ENCODE measurements at places on chromosomes 3 and 15.
A peak's percentile ranks its signal among the peaks of the same experiment; 100 is the strongest.

GRCh38 chr3:138740072-138740471 lies 94.7 kb downstream of the PIK3CB start:
- DNase-seq = no peak

GRCh38 chr3:193805448-193805847 lies 212.4 kb downstream of the OPA1 start:
- DNase-seq = no peak

DNA sequence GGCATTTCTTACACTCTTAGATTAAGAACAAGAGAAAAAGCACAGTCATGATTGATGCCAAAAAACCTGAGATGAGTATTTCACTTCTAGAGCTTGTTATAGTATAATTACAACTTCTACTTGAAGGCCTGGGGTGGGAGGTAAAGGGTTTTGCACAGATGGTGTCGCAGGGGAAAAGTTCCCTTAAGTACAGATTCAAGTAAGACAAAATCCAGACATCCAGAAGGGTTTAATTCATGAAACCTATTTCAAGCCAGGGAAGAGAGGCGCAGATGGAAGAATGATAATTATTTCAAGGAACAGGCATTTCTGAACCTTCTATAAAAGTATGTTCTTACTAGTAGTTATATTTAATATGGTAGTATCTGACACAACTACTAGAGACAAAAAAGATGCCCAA lies 70.6 kb downstream of the TM4SF4 start:
- DNase-seq = no peak

- DNase-seq = no peak
Measured at GRCh38 chr3:155676252-155676981, 68.5 kb downstream of the PLCH1 start.

- DNase-seq = no peak
Measured at GRCh38 chr15:80414546-80415357, 10.6 kb downstream of the ARNT2 start.

DNA sequence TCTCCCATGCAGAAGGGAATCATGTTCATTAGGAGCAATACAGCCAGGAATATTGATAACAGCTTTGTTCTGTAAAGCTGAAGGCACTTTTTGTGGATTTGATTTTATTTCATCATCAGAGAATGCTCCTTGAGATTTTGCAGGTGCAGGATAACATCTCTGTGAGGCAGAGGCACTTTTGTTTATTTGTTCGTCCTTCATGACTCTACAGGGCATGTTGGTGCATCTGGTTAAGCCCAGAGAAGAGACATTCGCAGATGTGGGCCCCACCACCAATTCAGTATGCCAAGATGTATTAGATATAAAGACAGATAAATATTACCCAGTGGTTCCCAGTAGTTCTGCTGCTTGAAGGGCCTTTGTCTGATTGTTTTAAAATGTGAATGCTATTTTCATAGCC lies 368.1 kb upstream of the SEMA6D start:
- no peak for DNase-seq

- no peak for DNase-seq
Measured at GRCh38 chr3:174884776-174885568, 25.8 kb downstream of the NAALADL2 start.

GRCh38 chr3:130490241-130490640 lies 26.7 kb upstream of the COL6A6 start:
- no peak for DNase-seq

- DNase-seq = no peak
Measured at GRCh38 chr3:73449774-73450173, 175.0 kb downstream of the PDZRN3 start.

- DNase-seq = no peak
Measured at GRCh38 chr3:169454060-169454317, 209.5 kb downstream of the MECOM start.

- DNase-seq = peak; percentile 30
Measured at GRCh38 chr3:88031642-88032077, 27.1 kb downstream of the CGGBP1 start.

DNA sequence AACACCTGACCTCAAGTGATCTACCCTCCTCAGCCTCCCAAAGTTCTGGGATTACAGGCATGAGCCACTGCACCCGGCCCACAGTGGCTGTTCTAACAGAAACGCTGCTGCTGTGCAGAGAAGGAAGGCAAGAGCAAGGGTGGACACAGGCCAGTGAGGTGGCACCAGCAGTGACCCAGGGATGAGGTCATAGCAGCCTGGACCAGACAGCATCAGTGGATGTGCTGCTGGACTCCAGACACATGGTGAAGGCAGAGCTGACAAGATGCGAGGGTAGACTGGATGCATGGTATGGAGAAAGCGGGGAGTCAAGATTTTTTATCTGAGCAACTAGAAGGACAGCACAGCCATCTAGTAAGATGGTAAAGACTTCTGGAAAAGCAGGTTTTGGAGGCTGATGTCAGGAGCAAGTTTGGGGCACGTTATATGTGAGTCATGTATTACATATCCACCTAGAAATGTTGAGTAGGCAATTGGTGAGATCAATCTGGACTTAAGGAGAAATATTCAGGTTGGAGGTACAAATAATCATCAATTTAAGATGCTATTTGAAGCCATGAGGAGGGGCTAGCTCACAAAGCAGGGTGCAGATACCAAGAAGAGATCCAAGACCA lies 22.1 kb upstream of the TJP1 start:
- DNase-seq = no peak

GRCh38 chr15:86493884-86494283 lies 414.2 kb downstream of the AGBL1 start:
- DNase-seq = no peak

DNA sequence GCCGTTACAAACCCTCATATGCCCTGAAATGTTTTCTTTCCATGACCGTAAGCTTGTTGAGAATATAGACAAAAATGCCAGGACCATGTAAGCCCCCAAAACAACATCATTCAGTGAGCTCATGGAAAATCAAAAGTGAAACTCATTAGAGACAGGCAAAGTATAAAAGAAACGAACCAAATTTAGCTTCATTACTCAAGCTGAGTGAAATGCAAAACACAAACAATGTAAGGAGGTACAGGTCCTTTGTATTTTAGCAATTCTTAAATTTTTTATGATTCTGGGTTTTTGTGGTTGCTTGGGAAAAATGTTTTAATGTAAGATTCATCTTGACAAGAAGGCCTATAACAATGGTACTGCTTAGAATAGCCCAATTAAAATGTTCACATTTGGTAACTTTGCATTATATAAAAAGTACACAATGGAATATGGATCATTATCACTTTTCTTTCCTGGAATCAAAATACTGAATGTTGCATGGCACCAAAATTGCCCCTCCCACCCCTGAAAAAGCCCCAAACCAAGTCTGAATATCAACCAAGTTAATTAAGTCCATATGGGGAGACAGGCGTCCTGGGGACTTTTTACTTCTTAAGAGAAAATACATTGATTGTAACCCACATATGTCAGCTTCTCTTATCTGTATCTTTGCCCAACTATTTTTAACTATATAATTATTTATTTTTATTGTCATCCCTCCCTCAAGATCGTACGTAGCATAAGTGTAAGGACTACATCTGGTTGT lies 247.7 kb upstream of the CDIN1 start:
- DNase-seq = no peak

DNA sequence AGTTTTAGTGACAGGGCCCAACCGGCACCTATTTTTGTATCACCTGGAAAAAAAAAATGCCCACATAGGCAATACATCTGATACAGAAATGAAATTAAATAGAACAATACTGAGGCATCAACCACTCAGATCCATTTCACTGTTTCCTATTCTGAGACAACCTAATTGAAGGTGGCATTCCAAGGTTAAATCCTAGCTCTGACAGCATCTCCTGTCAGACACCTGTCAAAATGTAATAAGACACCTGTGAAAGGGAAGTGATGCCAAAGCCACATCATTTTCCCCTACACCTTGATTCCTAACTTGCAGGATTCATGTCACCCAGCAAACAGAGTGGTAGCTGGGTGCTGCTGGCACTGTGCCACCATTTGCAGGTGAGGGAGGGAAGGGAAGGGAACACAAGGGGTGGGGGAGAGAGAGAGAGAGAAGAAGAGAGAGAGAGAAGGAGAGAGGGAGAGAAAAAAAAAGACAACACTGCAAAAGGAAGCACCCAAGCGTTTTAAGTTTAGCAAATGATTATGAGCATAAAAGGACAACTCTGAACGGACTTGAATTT lies 1044.6 kb upstream of the CFAP20DC start:
- DNase-seq = no peak

GRCh38 chr3:170644711-170645110 lies 58.8 kb upstream of the SLC7A14 start:
- DNase-seq = no peak

DNA sequence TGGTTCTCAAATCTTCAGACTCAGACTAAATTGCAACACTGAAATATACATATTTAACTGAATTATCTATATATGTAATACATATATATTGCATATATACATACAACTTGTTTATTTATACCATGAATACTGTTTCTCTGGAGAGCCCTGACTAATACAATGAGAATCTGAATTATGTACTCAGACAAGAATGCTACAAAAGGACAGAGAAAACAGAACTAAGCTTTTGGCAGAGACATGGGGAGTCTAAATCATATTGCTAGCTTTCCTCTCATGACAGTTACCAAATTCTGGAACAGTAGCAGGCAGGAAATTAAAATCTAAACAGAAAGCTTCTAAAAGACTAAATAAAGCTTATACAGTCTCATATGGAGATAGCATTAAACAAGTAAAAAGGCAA lies 142.4 kb upstream of the KCNMB2 start:
- no peak for DNase-seq

DNA sequence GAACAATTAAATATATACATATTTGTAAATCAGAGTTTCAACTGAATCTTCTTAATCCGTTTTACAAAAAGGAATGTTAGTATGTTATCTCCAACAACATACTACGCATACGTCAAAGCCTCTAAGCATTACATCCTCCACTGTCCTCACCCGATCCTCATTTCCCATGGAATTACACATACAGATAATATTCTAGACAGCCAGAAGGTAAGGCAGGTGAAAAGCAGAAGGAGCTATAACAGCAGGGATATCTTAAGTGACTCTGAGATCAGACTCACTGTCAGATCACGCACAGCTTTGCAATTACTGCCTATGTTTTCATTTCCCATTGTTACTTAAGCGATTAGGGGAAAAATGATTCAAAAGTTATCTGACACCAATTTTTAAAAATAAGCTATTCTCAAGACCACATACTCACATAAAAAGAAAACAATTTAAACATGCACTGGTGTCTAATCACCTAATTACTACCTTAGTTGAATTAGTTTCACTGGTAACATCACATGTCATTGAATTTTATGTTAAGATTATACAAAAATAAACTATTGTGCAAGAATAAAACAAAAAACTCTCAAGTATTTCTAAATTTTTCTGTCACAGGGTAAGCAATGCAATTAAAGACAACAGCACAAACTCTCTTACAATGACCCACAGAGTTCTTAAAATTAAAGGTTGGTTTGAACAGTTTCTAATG lies 92.8 kb downstream of the TBL1XR1 start:
- DNase-seq = no peak

DNA sequence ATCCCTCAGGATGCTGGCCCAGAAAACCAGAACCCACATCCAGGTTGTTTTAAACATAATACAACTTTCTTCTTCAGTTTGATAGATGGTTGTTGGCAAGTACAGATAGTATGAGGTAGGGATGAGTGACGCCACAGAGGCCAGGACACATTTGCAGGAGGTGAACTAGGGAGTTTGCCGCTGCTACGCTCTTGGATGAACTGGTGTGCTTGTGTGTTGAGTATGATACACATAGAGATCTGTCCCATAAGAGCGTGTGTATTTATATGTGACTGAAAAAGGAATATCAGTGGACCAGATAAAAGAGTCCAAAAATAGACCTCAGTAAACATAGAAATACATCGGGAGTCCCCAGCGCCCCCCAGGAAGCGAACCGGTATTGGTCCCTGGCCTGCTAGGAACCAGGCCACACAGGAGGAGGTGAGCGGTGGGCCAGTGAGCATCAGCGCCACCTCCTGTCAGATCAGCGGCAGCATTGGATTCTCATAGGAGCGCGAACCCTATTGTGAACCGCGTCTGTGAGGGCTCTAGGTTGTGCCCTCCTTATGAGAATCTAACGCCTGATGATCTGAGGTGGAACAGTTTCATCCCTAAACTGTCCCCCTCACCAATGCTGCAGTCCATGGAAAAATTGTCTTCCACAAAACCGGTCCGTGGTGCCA lies 98.1 kb downstream of the LRRK1 start:
- no peak for DNase-seq

- DNase-seq = no peak
Measured at GRCh38 chr3:123271466-123272159, 69.9 kb downstream of the SEC22A start.

DNA sequence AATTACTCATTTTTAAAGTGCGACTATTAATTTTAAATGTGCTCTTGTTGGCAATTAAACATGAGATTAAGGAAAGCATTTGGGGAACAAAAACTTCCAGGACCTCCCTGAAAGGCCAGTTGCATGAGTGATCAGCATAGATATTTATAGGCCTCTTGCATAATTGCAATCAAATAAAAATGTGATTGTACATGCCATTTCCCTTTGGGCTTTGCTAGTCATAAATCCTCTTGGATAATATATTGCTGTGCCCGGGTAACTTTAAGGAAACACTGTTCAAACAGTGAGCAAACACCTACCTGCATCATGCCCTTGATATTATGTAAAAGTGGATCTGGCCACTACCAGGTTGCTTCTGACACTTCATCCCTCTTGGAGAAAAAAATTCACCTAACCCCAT lies 239.1 kb downstream of the MCTP2 start:
- no peak for DNase-seq

- DNase-seq = no peak
Measured at GRCh38 chr3:73225991-73226390, 164.5 kb downstream of the EBLN2 start.

GRCh38 chr3:4207672-4208071 lies 95.5 kb upstream of the SETMAR start:
- no peak for DNase-seq

- DNase-seq = no peak
Measured at GRCh38 chr3:45773714-45774449, 22.5 kb downstream of the SLC6A20 start.

DNA sequence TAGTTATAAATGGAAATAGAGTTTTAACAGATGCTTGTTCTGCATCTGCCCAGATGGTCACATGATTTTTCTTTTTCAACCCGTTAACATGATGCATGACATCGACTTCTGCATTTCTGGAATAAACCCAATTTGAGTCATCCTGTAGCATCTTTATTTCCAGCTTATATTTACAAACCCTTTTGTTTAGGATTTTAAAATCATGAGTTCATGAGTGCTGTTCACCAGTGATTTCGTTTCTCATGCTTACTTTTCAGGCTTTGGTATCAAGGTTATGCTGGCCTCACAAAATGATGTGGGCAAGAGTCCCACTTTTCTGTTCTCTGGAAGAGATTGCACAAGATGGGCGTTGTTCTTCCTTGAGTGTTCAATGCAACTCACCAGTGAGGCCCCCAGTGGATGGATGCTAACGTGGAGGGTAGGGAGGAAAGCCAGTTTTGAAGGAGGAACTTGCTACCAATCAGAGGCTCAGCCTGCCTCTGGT lies 5.2 kb downstream of the HRH1 start:
- DNase-seq = no peak

GRCh38 chr15:39939487-39940452 lies 5.9 kb downstream of the EIF2AK4 start:
- no peak for DNase-seq

Measured in GM19239 (cell line).